ENCODE measurements at places on chromosomes 3 and 15.

DNA sequence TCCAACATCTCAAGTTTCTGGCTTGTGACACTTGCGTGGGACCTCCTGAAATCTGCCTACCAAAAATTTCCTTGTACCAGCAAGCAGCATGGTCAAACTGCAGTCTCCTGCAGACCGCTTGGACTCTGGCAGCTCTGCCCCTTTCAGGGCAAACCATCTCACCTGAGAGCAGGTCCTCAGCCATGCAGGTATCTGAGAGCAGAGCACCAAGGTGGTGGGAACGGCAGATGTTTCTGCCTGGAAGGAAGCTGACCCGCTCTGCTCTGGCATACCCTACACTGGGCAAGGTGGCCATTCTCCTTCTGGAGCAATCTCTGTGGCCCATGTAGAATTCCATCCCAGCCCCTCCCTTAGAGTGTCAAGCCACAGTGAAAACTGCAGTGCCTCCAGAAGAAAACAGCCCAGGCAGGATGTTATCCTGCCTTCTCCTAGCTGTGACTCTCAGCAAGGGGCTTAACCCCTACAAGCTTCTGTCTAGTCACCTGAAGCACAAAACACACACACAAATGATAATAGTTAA, 21.6 kb downstream of the MESD start:
- no peak for DNase-seq

- no peak for DNase-seq
Observed at GRCh38 chr3:130950641-130951040, 56.8 kb downstream of the ATP2C1 start.

DNA sequence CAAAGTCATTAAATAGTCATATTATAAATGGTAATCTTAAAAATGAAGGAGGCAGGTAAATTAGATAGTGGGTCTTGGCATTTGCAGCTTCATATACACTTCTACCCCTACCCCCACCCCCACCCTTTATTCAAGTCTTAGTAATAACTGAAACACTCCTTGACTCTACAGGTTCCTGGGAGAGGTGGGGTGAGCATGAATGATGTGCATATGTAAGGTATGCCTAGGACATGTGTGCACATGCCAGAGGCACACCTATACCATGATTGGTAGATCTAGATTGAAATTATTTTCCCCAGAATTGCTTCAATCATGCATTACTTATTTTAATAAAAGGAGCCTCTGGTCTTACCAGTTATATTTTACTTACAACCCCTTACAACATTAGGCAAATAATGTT, 40.1 kb upstream of the PDCD6IP start:
- no peak for DNase-seq

GRCh38 chr3:115912372-115912771, 289.1 kb downstream of the GAP43 start:
- DNase-seq, result no peak

GRCh38 chr3:114442246-114442645, 148.4 kb downstream of the TIGIT start:
- no peak for DNase-seq

GRCh38 chr3:110815008-110815583, 256.5 kb upstream of the NECTIN3 start:
- no peak for DNase-seq

DNA sequence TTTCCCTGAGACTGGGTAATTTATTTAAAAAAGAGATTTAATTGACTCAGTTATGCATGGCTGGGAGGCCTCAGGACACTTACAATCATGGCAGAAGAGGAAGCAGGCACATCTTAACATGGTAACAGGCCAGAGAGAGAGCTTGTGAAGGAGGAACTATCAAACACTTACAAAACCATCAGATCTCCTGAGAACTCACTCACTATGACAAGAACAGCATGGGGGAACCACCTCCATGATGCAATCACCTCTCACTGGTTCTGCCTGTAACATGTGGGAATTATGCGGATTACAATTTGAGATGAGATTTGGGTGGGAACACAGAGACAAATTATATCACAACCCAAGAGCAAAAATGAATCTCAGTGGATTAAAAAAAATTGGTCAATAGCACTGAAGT, 416.0 kb upstream of the TMCO5A start:
- DNase-seq, result no peak

DNA sequence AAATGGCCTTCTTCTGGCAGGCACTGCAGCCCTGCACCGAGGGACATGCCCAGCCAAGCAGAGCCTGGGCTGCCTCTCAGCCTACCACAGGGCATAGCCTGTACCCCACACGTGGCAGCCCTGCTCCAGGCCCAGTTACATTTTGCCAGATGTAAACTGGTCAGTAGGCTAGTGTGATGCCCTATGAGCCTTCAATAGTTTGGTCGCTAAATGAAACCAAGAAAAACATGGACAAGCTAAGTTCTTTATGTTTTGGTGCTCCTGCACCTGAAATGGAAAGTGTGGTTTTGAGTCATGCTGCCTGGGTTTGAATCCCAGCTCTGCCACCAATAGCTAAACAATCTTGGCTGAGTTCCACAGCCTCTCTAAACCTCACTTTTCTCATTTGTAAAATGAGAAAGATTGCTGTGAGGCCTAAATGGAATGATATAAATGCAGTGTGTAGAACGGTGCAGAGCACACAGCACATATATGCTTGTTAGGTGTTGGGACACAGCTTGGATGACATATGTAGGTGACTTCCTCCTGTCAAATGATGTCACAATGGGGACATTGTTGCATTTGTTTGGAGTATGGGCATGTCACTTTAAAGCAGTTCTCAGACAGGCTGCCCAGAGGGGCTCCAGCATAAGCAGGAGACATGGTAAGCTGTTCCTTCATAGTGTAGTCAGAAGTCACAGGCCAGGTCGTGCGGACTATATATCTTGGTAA, 57.4 kb downstream of the ZBTB38 start:
- no peak for DNase-seq

DNA sequence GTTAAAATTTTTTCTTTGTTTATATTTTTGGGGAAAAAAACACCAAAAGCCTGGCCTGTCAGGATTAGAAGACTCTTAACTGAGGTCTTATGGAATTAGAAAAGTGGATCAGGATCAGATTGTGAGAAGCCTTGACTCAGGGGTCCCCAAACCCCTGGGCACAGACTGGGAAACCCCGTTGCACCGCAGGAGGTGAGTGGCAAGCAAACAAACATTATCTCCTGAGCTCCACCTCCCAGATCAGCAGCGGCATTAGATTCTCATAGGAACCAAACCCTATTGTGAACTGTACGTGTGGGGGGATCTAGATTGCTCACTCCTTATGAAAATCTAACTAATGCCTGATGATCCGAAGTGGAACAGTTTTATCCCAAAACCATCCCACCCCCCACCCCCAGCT, 117.2 kb downstream of the TCF12 start:
- DNase-seq, result no peak

- DNase-seq, result no peak
Observed at GRCh38 chr15:93485438-93486327, 396.7 kb upstream of the RGMA start.

- no peak for DNase-seq
Observed at GRCh38 chr3:133712017-133712416, 34.2 kb upstream of the TF start.

- no peak for DNase-seq
Observed at GRCh38 chr3:53833700-53834099, 12.5 kb downstream of the CHDH start.

GRCh38 chr3:179852142-179852905, 184.4 kb downstream of the PEX5L start:
- DNase-seq, result no peak

DNA sequence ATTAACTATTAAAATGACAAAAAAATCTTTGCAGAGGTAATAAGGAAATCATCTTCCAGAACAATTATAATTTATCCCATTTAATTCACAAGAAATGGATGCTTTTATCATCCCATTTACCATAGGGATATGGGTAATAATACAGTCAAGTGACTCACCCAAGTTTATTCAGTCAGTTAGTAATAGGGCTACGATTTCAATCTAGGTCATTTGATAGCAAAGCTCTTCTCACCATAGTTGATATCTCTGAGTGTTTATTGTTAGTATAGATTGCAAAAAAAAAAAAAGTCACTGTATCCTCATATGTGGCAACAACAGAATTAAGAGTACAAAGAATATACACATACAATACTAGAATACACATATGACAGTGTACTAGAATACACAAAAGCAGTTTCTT, 797.1 kb downstream of the ROBO1 start:
- no peak for DNase-seq

- no peak for DNase-seq
Observed at GRCh38 chr3:133949438-133949837, 53.8 kb upstream of the RAB6B start.

GRCh38 chr3:56812754-56813652, 11.3 kb upstream of the ARHGEF3 start:
- no peak for DNase-seq

GRCh38 chr3:76352051-76352450, 566.7 kb upstream of the ZNF717 start:
- DNase-seq, result no peak

GRCh38 chr3:21520106-21520963, 230.7 kb downstream of the ZNF385D start:
- no peak for DNase-seq

GRCh38 chr3:14565868-14566588, 25.9 kb upstream of the GRIP2 start:
- DNase-seq, result no peak

- DNase-seq, result no peak
Observed at GRCh38 chr15:67613708-67614107, 71.2 kb downstream of the MAP2K5 start.

DNA sequence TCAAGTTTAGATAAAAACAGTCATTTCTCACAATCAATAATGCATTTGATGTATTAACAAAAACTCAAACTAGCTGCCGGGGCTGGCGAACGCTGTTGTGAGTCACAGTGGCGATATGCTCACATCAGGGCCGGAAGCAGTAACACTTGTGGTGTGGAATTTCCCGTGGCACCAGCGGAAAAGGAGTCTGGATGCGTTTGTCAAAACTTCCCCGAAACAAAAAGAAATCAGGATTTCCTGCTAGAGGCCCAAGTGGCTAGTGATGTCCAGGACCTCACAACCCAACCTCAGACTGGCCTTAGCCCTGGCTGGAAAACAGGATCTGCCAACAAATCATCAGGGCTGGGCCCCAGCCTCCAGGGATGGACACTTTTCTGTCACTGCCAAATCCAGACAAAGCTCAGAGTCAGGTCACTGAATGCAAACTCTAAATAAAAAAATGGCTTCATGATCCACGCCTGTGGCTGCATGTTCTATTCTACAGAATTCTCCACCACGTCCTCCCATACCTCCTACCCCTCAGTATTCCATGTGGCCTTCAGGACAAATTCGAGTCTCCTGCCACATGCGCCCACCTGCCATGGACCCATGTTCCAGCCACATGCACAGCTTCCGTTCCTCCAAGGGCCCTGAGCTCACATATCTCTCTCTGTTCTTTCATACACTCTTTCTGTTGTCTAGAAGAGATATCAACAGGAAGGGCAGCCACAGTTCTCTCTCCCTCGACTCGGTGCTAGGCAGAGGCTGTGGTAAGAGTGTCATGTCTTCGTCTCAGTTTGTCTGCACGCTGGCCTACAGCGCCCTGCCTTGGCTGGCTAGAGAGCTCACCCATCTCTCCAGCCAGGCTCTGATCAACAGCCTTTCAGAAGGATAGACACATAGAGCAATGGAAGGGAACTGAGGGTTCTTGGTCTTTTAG, 35.4 kb downstream of the EHD4 start:
- DNase-seq, result peak; percentile 45

DNA sequence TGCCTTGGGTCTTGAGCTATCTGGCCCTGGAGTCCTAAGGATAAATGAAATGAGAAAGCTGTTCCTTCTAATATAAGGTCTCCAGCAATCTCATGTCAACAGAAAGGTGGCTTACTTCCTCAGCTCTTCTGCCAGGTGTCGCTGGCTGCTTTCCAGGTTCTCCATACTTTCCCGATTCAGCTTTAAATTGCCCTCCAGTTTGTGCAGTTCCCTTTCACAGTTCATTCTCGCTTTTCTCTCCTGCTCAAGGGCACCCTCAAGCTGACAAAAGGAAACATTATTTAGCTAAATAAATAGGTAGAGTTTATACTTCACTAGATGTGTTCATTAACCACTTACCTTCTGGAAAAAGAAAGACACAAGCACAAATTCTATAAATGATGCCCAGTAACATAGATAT, 73.0 kb downstream of the MYH15 start:
- DNase-seq, result no peak

DNA sequence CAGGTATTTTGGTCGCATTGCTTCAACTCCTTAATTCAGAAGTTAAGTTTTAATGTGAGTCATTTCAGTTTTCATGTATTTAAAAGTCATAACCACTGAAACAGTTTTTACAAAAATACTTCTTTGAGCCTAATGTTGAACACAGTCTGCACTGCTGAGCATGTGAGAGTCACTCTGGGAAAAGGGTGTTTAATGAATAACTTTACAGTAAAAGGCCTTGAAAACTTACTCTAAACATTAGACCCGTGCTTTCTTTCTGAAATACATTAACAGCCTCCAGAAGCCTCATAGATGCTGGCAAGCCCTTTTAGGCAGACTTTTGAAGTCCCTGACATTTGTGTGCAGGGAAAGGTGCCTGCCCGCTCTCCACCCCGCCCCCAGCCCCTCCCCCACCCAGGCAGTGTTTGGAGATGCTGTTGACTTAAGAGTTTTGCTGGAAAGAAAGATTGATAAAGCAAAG, 68.9 kb upstream of the NR2F2 start:
- DNase-seq, result no peak

DNA sequence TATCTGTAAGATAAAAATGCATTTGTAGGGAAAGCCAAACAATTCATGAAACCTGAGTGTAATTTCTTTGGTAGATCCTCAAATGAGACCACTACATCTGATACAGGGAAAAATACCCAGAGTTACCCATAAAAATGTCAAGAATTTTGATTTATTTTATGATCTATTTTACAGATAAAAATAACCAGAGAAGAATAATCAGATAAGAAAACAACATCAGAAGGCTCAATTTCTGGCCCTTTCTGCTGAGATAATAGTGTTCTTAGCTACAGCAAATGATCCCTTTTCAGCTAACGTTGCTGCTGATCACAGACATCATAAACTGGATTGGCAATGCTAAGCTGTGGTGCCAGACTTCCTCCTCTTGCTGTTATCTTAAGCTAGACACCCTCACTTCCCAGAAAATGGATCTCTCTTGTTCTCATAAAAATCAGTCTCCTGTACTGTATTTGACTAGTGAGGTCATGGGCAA, 21.3 kb upstream of the TMEM108 start:
- DNase-seq, result no peak

DNA sequence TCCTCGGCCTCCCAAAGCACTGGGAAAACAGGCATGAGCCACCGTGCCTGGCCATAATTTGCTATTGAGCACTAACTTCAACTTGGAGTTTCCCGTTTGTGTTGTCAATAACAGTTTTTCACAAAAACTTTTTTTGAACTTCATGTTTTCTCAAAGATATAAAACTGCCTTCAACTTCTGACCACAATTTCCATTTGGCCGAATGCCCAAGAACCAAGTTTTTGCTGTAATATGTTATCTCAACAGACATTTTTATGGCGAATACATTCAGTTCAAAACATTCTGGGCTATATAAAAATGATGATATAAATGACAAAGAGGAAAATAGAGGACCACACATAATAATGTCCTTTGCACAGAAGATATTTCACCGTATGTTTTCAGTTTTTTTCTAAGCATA, 56.4 kb downstream of the NEDD4 start:
- DNase-seq, result no peak
